Fibroblast of gingiva (primary cell): ENCODE measurements at places on chromosomes 13 and 19.

- DNase-seq: no peak
These were observed 591.5 kb upstream of the PCDH9 start for GRCh38 chr13:67821606-67822005.

DNA sequence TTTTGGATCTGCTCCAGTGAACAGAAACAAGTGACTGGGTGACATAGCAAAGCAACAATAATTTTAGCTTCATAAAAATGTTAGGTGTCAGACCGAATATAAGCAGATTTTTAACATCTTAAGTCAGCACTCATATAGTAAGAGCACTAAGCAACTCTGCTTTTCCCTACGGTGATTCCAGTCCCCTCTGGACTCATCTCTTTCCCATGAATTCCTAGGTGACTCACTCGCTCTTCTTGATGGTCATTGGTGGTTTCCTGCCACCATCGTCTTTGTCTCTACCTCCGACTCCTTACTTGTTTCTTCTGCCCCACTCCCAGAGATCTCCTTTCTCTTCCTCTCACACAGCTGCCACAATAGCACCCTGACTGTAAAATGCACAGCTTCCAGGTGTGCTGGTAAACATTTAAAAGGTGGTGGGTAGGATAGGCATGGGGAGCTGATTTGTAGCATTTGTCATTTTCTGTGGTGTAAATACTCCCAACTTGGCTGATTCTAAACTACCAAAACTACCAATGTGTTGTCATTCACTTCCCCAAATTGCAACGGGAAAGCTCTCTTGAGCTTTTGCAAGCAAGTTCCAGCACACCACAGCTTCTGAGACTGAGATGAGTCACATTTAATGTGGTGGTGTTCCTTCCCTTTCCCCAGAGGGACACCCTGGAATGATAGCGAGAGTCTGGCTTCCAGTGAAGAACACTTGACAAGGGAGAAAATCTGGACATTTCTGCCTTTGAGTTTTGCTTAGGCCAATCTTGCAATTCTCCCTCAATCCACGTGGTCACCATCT is 42.8 kb upstream of the CLDN10 start:
- DNase-seq: no peak

GRCh38 chr19:6568010-6568526 is 22.9 kb downstream of the CD70 start:
- no peak for DNase-seq

GRCh38 chr19:34049944-34050343 is 122.4 kb upstream of the LSM14A start:
- no peak for DNase-seq

GRCh38 chr19:46536391-46536790 is 40.7 kb upstream of the PNMA8B start:
- DNase-seq: no peak

DNA sequence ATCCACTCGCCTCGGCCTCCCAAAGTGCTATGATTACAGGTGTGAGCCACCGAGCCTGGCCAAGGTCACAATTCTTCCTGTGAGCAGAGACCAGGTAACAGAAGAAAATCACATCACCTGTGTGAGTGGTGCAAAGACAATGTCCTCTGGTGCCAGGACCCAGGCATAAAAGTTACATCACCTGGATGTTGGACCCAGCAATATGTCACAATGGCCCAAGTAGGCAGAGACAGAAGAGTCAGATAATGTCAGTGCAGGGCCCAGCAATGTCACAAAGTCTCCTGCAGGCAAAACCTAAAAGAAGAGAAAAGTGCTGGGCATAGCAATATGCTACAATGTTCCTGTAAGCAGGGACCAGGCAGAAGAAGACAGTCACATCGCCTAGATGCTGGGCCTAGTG is 5.5 kb upstream of the ZNF724 start:
- DNase-seq: no peak

GRCh38 chr13:103517768-103518102 is 451.5 kb upstream of the SLC10A2 start:
- DNase-seq: no peak

DNA sequence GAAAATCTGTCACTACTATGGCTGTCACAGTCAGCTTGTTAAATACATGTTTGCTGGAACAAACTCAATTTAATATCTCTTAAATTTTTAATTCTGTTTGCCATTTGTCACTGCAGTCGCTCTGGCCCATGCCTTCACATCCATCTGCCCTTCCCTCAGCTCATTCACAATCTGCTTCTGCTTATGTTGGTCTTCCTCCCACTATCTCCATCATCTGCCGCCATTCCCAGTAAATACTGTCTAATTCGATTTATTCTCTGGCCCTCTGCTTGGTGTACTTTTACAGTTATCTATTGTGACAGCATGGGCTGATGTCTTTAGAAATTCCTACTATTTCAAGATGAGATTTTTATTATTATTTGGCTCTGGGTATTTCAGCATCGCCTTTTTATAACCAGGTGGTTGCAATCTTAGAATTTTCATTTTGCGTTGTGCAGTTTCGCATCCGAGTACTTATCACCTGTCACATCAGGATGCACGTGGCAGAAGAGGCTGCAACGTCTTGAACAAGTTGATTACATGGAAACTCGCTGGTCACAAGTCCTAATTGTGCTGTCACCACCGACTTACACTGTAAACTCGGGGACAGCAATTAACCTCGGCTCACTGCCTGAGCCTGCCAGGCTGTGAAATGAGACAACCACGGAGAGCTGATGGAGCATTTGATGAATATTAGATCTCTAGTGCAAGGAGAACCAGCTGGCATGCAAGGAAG is 158.4 kb downstream of the MYO16 start:
- no peak for DNase-seq

DNA sequence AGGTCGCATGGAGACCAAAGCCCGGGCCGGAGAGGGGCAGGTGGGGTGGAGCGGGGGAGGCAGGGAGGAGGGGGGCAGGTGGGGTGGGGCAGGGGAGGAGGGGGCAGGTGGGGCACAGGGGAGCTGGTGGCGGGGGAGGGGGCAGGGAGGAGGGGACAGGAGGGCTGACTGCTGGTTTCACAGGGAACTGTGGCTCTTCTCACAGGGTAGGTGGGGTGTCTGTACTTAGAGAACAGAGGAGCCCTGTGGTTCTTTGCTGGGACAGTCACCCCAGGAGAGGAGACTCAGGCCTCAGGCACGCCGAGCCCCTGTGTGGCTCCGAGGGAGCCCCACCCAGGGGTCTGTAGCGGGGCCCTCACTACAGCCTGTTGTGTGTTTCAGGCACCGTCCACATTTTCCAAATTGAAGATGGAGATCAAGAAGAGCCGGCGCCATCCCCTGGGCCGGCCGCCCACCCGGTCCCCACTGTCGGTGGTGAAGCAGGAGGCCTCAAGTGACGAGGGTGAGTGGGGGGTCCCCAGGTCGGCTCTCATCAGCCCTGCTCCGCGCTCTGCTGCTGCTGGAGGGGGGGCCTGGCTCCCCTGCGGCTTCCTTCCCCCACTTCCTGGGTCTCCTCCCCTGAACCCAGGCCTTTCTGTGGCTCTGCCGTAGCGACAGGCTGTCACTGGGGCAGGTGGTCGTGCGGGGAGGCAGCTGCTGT is 162.7 kb downstream of the KDM4B start:
- no peak for DNase-seq

DNA sequence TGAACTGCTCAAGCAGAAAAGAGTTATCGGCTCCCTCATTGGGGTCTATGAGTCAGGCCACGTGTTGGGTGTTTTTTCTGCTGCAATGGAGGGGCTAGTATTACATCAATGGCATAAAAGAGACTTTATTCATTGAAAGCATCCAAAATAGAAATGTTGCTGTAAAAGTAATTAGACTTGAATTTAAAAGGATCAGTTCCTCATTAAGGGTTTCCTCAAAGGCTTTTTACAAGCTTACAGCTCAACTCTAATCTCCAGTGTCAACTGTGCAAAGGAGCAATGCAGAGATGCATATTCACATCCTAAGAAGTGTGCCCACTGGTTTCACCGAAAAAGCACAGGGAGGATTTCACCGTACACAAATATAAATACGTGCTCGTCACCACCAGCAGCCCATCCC is 300.3 kb downstream of the FOXO1 start:
- no peak for DNase-seq

DNA sequence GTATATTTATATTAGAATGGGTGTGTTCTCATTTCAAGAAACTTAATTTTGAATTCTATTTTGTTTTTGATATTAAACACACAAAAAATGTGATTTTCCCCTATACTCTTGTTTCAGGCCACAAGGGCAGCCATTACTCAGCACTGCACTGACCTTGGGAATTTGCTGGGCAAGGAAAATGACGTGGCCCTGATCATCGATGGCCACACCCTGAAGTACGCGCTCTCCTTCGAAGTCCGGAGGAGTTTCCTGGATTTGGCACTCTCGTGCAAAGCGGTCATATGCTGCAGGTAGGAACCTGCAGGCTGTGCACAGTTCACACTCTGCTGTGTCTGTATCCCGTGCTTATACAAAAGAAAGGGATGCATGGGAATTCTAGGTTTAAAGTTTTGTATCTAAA is 327.3 kb downstream of the ATP8A2 start:
- DNase-seq: no peak

DNA sequence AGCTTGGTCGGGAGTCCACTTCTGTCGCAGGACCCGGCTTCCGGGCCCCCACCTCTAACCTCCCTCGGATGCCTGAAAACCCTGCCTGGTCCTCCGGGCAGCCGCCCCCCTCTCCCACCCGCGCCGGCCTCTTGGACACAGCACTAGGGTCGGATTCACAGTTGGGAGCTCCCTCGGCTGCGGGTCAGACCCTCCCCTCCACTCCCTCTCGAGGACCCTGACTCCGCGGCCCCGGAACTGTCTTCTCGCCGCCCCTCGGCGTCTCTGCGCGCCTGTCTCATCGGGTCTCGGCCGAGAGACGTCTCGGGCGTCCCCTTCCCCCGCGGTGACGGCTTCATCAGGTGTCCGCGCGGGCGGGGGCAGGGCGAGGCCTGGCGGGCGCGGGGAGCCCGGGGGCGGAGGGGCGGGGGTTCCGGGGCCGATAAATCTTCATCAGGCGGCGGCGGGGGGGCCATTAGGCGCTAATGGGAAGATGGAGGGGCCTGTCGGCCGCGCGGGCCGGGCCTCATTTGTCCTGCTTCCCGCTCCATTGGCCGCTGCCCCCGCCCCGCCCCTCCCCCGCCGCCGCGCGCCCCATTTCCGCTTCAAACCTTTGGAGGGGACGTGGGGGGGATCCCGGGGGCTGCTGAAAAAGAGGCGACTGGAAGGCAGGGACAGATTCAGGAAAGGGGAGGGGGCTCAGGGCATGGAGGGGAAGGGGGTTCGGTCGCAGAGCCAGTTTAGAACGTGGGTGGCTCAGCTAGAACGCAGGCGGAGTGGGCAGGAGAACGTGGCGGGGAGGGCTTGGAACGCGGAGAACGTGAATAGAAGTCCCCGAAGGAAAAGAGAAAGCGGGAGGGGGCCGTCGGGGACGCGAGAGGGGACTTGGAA is 11.8 kb upstream of the ERFL start:
- no peak for DNase-seq

- DNase-seq: no peak
These were observed 755 bp downstream of the SERTM1 start for GRCh38 chr13:36674337-36675212.
